ENCODE measurements at places on chromosomes 5 and 9. TPM values are rescaled to one million over a fixed set of nuclear protein-coding genes. Genes with fewer than 3 reads are reported as not detected.

Gene AHRR
- polyA plus RNA-seq, result 0.12 TPM

Gene SLCO6A1
- polyA plus RNA-seq, result not detected

Gene MAMDC2
- 5.1 TPM for polyA plus RNA-seq

Gene RNF44
- 14.4 TPM for polyA plus RNA-seq

Gene OR1L1
- not detected for polyA plus RNA-seq

Gene ST8SIA4
- polyA plus RNA-seq, result 0.87 TPM

Gene TRIM23
- 4.5 TPM for polyA plus RNA-seq

Gene AQP7
- 216 TPM for polyA plus RNA-seq

Gene CDO1
- polyA plus RNA-seq, result 4.8 TPM

Gene SLC6A3
- polyA plus RNA-seq, result 0.06 TPM

Gene HRH2
- polyA plus RNA-seq, result 27.8 TPM

GRCh38 chr5:106189121-106189809 lies 1481.5 kb downstream of the EFNA5 start:
- H3K27ac ChIP-seq, result no peak overlapping the region
- no peaks in the 10 kb centered on the region for H3K4me1 ChIP-seq
- H3K27me3 ChIP-seq, result no peaks in the 10 kb centered on the region
- H3K36me3 ChIP-seq, result no peaks in the 10 kb centered on the region

- no peak for DNase-seq
- H3K27ac ChIP-seq, result no peak overlapping the region
- no peak overlapping the region for H3K4me3 ChIP-seq
- H3K36me3 ChIP-seq, result peaks cover 38% of the 10 kb centered on the region
- H3K27me3 ChIP-seq, result peaks cover 4% of the 10 kb centered on the region
Observed at GRCh38 chr9:122236681-122237080, 7.9 kb upstream of the LHX6 start.

- DNase-seq, result no peak
- H3K4me3 ChIP-seq, result no peak overlapping the region
- H3K27me3 ChIP-seq, result no peaks in the 10 kb centered on the region
- H3K4me1 ChIP-seq, result no peaks in the 10 kb centered on the region
- H3K36me3 ChIP-seq, result peaks cover 20% of the 10 kb centered on the region
Observed at GRCh38 chr5:80204808-80205614, 50.8 kb downstream of the SERINC5 start.

GRCh38 chr9:12753931-12754330 lies 20.9 kb upstream of the LURAP1L start:
- H3K27ac ChIP-seq, result no peak overlapping the region
- no peaks in the 10 kb centered on the region for H3K36me3 ChIP-seq

- H3K36me3 ChIP-seq, result no peaks in the 10 kb centered on the region
- H3K4me1 ChIP-seq, result no peaks in the 10 kb centered on the region
- H3K27me3 ChIP-seq, result no peaks in the 10 kb centered on the region
- H3K4me3 ChIP-seq, result no peak overlapping the region
Observed at GRCh38 chr5:110413856-110414255, 312.6 kb downstream of the TMEM232 start.

GRCh38 chr5:109826426-109826825 lies 136.7 kb downstream of the MAN2A1 start:
- H3K27me3 ChIP-seq, result no peaks in the 10 kb centered on the region
- no peaks in the 10 kb centered on the region for H3K36me3 ChIP-seq
- H3K27ac ChIP-seq, result no peak overlapping the region
- H3K4me3 ChIP-seq, result no peak overlapping the region
- no peak for DNase-seq
- H3K4me1 ChIP-seq, result no peaks in the 10 kb centered on the region

- H3K4me3 ChIP-seq, result no peak overlapping the region
- no peaks in the 10 kb centered on the region for H3K4me1 ChIP-seq
- H3K27me3 ChIP-seq, result no peaks in the 10 kb centered on the region
- no peak overlapping the region for H3K27ac ChIP-seq
Observed at GRCh38 chr5:83364312-83365299, 106.9 kb upstream of the VCAN start.

GRCh38 chr5:111043712-111044506 lies 27.6 kb upstream of the TSLP start:
- no peak overlapping the region for H3K27ac ChIP-seq
- DNase-seq, result no peak
- no peaks in the 10 kb centered on the region for H3K4me1 ChIP-seq
- no peaks in the 10 kb centered on the region for H3K36me3 ChIP-seq

DNA sequence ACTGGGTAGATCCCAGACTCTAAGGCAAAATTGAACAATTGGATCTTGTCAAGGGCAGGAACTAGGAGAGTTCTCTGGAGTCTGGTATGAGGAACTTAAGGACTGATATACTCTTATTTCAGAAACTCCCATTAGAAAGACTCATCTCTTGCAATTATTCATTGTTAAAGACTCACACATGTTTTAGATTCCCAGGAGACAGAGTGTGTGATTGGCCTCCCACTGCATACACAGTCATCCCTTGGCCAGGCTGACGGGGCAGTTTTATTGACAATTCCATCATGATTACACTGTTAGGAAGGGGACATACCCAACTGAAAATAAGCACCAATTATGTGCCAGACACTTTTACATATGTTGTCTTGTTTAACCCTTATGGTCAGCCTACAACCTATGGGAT lies 347.2 kb downstream of the DMAC1 start:
- H3K36me3 ChIP-seq, result no peaks in the 10 kb centered on the region
- DNase-seq, result no peak
- H3K27ac ChIP-seq, result no peak overlapping the region
- peaks cover 9% of the 10 kb centered on the region for H3K4me1 ChIP-seq

- no peak for DNase-seq
- H3K36me3 ChIP-seq, result no peaks in the 10 kb centered on the region
- no peaks in the 10 kb centered on the region for H3K27me3 ChIP-seq
- H3K4me3 ChIP-seq, result no peak overlapping the region
Observed at GRCh38 chr5:60334281-60334713, 365.7 kb downstream of the DEPDC1B start.

GRCh38 chr9:134502809-134503211 lies 138.8 kb upstream of the COL5A1 start:
- H3K4me3 ChIP-seq, result no peak overlapping the region
- peak; percentile 46 for DNase-seq
- H3K4me1 ChIP-seq, result no peaks in the 10 kb centered on the region
- H3K36me3 ChIP-seq, result no peaks in the 10 kb centered on the region
- H3K27ac ChIP-seq, result no peak overlapping the region

DNA sequence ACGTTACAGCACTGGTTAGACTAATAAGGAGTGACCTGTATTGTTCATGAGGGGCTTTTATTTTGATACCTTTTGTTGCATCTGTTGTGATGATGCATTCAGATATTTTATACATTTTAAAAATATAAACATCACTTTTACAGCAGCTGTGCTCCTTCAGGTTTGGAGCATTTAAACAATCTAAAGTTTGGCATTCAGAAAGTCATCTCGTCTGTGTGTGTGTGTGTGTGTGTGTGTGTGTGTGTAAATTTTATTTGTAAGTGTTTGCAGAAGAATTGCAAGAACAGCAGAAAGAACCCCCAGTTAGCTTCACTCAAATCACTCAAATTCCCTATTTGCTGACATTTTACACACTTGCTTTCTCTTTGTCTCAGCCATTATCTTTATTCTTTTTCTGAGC lies 87.4 kb downstream of the ERCC6L2 start:
- no peaks in the 10 kb centered on the region for H3K4me1 ChIP-seq
- no peaks in the 10 kb centered on the region for H3K27me3 ChIP-seq
- no peak overlapping the region for H3K4me3 ChIP-seq
- peaks cover 15% of the 10 kb centered on the region for H3K36me3 ChIP-seq
- no peak overlapping the region for H3K27ac ChIP-seq
- DNase-seq, result no peak

DNA sequence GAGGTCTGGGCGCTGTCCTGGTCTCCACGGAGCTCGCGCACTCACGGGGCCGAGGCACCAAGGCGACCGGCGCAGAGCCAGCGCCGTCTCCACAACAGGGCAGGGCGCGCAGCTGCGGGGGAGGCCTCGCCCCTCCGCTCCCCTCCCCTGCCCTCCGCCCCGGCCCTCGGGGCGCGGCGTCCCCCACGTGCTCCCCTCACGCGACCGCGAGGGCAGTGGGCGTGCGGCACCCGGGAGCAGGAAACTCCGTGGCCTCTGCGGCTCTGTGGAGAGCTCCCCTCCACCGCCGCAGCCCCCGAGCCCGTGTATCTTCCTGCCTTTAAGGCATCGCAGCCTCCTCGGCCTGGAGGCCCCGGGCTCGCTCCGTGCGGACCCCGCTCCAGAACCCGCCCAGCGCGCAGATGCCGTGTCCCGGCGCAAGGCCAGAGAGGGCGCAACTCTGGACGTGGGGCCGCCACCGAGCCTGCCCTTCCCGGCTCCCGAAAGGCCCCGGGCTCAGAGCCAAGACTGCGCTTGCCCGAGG lies 708 bp upstream of the TUBB4B start:
- H3K27ac ChIP-seq, result peak overlapping the region; percentile 99
- peak; percentile 91 for DNase-seq
- peaks cover 38% of the 10 kb centered on the region for H3K4me1 ChIP-seq
- H3K36me3 ChIP-seq, result peaks cover 19% of the 10 kb centered on the region
- H3K4me3 ChIP-seq, result peak overlapping the region; percentile 94

- H3K4me1 ChIP-seq, result no peaks in the 10 kb centered on the region
- H3K27ac ChIP-seq, result no peak overlapping the region
- no peak for DNase-seq
Observed at GRCh38 chr9:35335164-35335563, 154.7 kb upstream of the RUSC2 start.

Data from heart left ventricle (tissue), 16 donors.